ENCODE measurements at places on chromosomes 6 and 20.

GRCh38 chr6:14807130-14807529, 438.7 kb upstream of the JARID2 start:
- DNase-seq, result no peak

- DNase-seq, result no peak
These were observed 11.5 kb upstream of the SCP2D1 start for GRCh38 chr20:18802012-18802634.

GRCh38 chr20:46571418-46571817, 21.0 kb upstream of the OCSTAMP start:
- DNase-seq, result no peak

DNA sequence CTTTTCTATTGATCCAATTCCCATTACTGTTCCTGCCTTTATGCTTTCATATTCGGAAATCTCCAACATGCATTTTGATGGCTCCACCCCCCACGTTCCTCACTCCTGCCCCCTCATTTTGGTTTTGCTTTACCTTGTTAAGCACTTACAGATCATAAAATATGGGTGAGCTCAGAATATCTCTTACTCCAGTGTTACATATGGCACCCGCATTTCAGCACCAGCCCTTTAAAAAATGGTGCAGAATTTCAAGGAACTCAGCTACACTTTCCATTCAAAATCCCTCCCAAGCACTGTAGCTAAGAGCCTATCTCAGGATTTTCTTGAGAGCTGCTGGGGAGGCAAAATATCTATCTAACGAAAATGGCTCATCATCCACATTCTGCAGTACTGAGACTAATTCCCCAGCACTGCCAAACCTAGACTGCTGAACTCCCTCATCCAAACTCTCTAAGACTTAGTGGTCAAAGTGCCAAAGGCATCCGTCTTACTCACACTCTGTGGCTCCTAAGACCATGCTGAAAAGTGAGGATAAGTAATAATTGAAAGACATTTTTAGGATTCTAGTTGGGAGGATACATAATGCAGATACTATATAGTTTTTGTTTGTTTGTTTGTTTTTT, 7.8 kb downstream of the SGK1 start:
- no peak for DNase-seq

DNA sequence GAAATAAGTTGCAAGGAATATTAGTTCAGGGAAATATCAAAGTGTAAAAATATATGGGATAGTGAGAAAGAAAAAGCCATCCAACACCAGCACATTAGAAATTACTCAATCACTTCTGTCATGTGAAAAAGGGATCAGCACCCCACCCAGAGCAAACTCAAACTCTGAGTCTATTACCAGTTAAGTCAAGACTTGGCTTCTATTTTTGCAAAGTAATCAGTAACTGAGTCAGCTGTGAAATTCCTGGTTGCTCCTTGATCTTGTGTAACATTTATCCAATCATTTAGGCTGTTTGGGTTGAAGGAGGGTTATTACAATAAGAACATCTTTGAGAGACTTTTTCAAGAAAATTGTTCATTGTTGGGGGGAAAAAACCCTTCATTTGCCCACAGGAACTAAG, 51.2 kb downstream of the SLC22A23 start:
- DNase-seq, result no peak

- DNase-seq, result no peak
These were observed 1.2 kb upstream of the TSPO2 start for GRCh38 chr6:41040940-41041536.

GRCh38 chr6:39507331-39507998, 185.0 kb upstream of the KCNK16 start:
- DNase-seq, result no peak

DNA sequence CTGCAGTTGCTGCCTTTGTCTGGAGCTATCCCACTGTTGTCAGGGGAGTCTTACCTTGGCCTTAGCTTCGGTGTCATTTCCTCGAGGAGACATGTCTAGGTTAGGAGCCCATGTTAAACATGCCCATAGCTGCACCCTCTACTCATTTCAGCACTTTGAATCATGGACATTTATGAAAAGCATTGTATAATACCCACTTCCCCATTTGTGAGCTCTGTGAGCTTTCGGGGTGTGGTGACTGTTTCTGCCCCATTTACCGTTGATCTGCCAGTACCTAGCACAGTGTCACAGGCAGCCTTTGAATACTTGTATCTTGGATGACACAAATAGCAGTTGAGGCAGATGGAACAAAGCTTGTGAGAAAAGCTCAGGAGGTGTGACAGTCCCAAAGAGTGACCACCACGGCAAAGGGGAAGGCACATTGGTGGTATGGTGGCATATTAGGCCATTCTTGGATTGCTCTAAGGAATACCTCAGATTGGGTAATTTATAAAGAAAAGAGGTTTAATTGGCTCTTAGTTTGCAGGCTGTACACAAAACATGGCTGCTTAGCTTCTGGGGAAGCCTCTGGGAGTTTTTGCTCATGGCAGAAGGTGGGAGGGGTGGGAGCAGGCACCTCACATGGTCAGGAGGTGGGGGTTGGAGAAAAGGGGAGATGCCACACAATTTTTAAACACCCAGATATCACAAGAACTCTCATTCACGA, 42.0 kb downstream of the JARID2 start:
- DNase-seq, result no peak

DNA sequence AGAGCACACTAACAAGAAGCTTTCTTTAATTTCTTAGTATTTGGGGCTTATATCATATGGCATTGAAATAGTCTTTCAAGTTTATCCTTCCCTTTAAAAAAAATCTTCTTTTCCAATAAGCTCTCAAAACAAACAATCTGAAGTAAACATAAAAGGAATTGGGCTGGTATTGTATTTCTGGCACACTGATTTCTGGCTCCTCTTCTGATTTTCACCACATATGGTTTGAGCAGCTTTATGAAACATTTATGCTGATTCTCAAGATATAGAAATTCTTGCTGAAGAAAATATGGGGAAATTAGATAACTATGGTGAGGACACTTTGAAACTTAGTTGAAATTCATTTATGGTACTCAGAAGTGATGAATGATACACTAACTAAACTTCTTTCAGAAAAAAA, 467.2 kb downstream of the TFAP2B start:
- DNase-seq, result no peak

DNA sequence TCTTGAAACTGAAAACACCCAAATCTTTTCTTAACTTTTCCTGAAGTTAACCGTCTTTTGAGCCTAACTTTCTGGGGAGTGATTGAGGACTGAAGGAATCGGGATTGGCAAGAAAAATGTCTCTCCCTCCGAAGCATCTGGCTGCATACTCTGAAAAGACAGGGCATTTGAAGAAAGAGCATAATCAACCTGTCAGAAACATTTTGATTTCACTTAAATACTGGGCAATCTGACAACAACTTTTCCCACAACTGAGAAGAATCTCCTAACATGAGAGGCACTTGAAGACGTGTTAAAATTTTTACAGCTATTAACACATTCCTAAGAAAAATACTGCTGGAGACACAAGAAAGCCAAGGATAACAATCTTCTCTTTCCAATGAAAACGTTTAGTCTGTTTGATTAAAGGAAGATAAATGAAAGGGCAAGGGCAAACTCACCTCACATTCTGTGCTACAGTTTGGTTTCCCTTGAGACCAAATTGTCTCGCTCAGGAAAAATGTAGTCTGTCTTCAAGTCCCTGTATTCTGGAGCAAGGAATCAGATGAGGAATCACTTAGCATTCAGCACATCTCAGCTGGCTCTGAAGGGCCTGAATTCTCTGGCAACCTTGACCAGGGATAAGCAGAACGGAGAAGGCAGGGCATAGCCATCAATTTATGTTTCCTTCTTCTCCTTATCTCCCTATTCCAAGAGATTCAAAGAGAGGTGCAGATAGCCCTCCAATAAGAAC, 76.1 kb downstream of the TBX18 start:
- no peak for DNase-seq

- no peak for DNase-seq
These were observed 74.3 kb downstream of the ADGRG6 start for GRCh38 chr6:142376115-142376514.

DNA sequence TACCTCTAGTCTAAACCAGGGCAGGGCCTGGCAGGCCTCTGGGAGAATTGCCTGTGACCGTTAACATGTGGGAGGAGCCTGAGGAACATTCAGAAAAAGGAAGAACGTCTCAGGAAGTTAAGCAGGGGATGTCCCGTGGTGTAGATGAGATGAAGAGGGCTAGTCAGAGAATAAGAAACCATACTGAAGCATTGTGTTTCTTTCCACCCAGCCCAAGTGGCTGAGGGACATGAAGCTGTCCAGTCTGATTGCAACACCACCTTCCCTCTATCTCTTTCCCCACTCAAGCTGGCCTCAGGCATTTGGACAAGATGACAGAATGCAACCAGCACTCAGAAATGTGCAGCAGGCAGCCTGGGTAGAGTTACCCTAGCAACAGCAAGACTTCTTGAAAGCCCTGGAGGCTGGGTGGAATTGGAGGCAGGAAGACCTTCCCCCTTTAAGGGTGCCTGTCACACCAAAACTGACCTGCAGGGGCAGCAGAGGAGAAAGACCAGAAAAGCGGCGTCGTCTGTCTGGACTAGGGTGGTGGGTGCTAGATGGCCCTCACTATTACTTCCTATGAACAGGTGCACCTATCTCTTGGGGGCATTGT, 186.1 kb downstream of the UNC5CL start:
- DNase-seq, result no peak

GRCh38 chr6:154479351-154479769, 31.1 kb downstream of the CNKSR3 start:
- DNase-seq, result no peak

- DNase-seq, result no peak
These were observed 84.6 kb downstream of the MAFB start for GRCh38 chr20:40604416-40604815.

DNA sequence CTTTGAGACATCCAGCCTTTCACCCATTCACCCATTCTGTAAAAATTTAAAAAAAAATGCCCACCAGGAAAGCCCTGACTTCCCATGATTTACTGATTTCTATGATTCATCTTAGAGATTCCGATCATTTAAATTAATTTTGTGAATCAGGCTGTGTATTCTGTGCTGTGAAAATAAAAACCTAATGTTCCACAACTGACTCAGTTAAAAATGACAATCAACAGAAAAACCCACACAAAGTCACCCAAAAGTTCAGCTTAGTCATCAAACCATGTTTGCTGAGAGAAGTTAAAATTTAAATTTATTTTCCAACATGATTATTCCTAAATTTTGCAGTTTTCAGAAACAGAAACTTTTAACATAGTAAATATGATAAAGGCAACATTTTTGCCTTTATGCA, 509.9 kb downstream of the TENT5A start:
- DNase-seq, result no peak

- no peak for DNase-seq
These were observed 212.7 kb downstream of the BCKDHB start for GRCh38 chr6:80319196-80319595.

GRCh38 chr6:138087593-138088325, 19.5 kb downstream of the PERP start:
- DNase-seq, result no peak

DNA sequence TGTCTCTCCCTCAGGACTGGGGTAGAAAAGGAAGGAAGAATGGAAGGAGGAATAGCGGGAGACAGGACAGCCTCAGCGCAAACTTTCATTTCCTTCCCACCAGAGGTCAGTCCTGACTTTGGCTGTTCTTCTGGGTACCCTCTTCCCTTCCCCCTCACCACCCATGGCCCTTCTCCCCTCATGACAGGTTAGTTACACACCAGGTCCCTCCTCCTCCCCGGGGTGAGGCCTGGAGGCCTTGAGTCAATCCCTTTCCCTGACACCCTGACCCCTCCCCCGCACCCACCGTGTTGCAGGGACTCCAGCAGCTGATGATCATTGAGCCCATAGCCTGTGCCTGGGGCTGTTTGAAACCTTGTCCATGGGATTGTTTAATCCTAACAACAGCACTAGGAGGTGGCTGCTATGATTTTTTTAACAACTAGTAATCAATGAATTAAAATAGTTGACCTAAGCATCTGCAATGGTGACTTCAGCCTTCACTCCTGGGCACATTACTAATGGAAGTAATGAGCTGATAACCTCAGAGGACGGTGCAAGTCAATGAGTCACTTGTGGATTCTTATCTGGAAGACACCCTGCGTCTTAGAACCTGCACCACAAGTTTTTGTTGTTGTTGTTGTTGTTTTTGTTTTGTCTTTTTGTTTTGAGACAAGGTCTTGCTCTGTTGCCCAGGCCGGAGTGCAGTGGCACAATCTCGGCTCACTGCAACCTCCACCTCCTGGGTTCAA, 46.6 kb upstream of the CCDC167 start:
- no peak for DNase-seq

GRCh38 chr6:56947924-56948323, 7.0 kb upstream of the BEND6 start:
- no peak for DNase-seq

- peak; percentile 88 for DNase-seq
These were observed 11.1 kb downstream of the FAM110A start for GRCh38 chr20:844473-845225.

- DNase-seq, result no peak
These were observed 838.2 kb downstream of the MAFB start for GRCh38 chr20:39850821-39851330.

All from C1 segment of cervical spinal cord (tissue), 14 donors.